Tibial nerve (tissue), 4 donors: ENCODE measurements at places on chromosomes 4 and X. TPM values are rescaled to one million over a fixed set of nuclear protein-coding genes. Genes with fewer than 3 reads are reported as not detected.

- H3K4me1 ChIP-seq, result no peaks in the 10 kb centered on the region
- H3K36me3 ChIP-seq, result peaks cover 13% of the 10 kb centered on the region
- no peak overlapping the region for H3K27ac ChIP-seq
These were observed 84.2 kb downstream of the GPR143 start for GRCh38 chrX:9681422-9681821.

GRCh38 chrX:10103023-10103422 lies 53.8 kb upstream of the CLCN4 start:
- no peak overlapping the region for H3K4me3 ChIP-seq
- no peaks in the 10 kb centered on the region for H3K27me3 ChIP-seq
- DNase-seq, result no peak
- no peak overlapping the region for H3K27ac ChIP-seq

DNA sequence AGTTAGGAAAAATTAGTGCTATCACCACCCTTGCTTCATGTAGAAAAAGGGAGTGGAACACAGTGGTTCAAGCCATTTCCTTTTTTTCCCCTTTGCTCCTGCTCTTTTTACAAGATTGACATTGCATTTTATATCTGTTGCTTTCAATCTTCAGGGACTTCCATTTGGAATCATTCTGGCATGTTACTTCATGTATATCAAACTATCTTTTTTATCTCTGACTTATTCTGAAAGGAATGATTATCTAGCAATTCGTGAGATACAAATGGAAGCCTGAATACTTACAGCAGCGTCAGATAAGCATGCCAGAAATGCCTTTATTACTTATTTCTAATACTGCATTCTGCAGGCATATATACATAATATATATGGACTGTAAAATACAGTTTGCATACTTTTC lies 20.4 kb downstream of the ADGRL3 start:
- H3K27me3 ChIP-seq, result no peaks in the 10 kb centered on the region
- H3K4me1 ChIP-seq, result no peaks in the 10 kb centered on the region
- no peaks in the 10 kb centered on the region for H3K36me3 ChIP-seq
- no peak overlapping the region for H3K27ac ChIP-seq

Gene WAS
- 3.1 TPM for total RNA-seq

DNA sequence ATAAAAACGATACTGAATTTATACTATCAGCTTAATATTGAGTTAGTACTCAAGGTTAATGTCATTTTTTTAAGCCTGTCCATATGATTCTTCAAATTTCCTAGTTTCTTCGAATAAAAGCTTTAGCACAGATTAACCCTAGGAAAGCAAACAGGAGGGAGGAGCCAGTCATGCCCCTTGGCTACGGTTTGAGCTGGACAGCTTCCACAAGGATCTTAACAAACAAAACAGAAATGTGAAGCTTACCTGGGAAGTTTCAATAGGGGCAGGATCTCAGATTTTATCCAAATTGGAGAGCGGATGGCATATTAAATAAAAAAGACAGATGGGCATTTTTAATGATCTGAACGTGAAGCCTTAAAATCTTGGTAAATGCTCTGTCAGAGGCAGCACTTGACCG lies 2.3 kb downstream of the NWD2 start:
- H3K4me3 ChIP-seq, result no peak overlapping the region
- H3K36me3 ChIP-seq, result no peaks in the 10 kb centered on the region
- no peak for DNase-seq
- no peaks in the 10 kb centered on the region for H3K4me1 ChIP-seq
- H3K27ac ChIP-seq, result no peak overlapping the region
- H3K27me3 ChIP-seq, result peaks cover 42% of the 10 kb centered on the region

Gene BMPR1B
- total RNA-seq, result 24.7 TPM

- H3K4me3 ChIP-seq, result no peak overlapping the region
- no peaks in the 10 kb centered on the region for H3K4me1 ChIP-seq
- H3K36me3 ChIP-seq, result no peaks in the 10 kb centered on the region
- no peak overlapping the region for H3K27ac ChIP-seq
- DNase-seq, result no peak
These were observed 87.7 kb upstream of the MAP3K15 start for GRCh38 chrX:19602866-19603622.

DNA sequence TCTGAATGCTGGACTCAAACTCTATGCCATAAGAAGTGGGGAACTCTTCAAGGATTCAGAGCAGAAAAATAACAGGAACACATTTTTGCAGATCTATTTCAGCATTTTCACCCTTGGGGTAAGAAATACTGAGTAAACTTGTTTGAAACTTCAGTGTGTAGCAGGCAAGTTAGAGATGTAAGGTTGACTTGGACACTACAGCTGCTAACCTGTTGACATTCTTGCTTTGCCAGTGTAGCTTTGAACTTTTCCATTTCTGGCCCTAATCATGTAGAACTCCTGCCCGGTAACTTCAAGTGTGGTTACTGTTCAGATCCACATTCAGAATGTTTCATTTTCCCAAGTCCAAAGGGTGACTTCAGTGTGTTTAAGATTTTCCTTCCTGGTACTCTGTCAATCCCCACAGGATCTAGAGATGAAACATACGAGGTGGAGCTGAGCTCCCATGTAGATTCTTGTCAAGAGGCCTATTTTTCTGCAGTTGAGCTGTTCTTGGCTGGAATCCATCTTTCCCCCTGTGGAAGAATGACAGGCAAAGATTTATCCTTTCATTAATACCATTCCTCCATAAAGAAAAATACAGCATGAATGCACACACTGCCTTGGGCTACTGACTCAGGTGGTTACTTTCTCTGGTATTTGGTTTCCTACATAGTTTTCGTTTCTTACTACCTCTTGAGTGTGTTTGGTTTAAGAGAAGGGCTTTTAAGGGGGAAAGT lies 34.1 kb downstream of the FHDC1 start:
- no peak for DNase-seq
- H3K4me1 ChIP-seq, result no peaks in the 10 kb centered on the region
- no peak overlapping the region for H3K27ac ChIP-seq
- H3K4me3 ChIP-seq, result no peak overlapping the region

- H3K36me3 ChIP-seq, result no peaks in the 10 kb centered on the region
- no peaks in the 10 kb centered on the region for H3K4me1 ChIP-seq
- peaks cover 17% of the 10 kb centered on the region for H3K27me3 ChIP-seq
- no peak overlapping the region for H3K27ac ChIP-seq
- DNase-seq, result no peak
These were observed 14.5 kb upstream of the KDM5C start for GRCh38 chrX:53239474-53239873.

- no peaks in the 10 kb centered on the region for H3K4me1 ChIP-seq
- H3K4me3 ChIP-seq, result no peak overlapping the region
- H3K27ac ChIP-seq, result no peak overlapping the region
- H3K36me3 ChIP-seq, result no peaks in the 10 kb centered on the region
- H3K27me3 ChIP-seq, result no peaks in the 10 kb centered on the region
These were observed 19.7 kb upstream of the ACSL1 start for GRCh38 chr4:184845367-184846021.

Gene ADH1C
- total RNA-seq, result 184 TPM

- H3K36me3 ChIP-seq, result peaks cover 37% of the 10 kb centered on the region
- no peaks in the 10 kb centered on the region for H3K4me1 ChIP-seq
- no peaks in the 10 kb centered on the region for H3K27me3 ChIP-seq
- H3K27ac ChIP-seq, result no peak overlapping the region
These were observed 13.8 kb downstream of the TMEM175 start for GRCh38 chr4:946103-946450.

Gene ERAS
- total RNA-seq, result not detected

Gene UNC5C
- 1.2 TPM for total RNA-seq

- H3K36me3 ChIP-seq, result no peaks in the 10 kb centered on the region
- H3K4me3 ChIP-seq, result no peak overlapping the region
- DNase-seq, result no peak
- H3K27me3 ChIP-seq, result no peaks in the 10 kb centered on the region
These were observed 75.1 kb downstream of the CEP44 start for GRCh38 chr4:174358829-174359228.

Gene MTMR8
- total RNA-seq, result 2.7 TPM
